ENCODE measurements at places on chromosomes 2 and 18.

DNA sequence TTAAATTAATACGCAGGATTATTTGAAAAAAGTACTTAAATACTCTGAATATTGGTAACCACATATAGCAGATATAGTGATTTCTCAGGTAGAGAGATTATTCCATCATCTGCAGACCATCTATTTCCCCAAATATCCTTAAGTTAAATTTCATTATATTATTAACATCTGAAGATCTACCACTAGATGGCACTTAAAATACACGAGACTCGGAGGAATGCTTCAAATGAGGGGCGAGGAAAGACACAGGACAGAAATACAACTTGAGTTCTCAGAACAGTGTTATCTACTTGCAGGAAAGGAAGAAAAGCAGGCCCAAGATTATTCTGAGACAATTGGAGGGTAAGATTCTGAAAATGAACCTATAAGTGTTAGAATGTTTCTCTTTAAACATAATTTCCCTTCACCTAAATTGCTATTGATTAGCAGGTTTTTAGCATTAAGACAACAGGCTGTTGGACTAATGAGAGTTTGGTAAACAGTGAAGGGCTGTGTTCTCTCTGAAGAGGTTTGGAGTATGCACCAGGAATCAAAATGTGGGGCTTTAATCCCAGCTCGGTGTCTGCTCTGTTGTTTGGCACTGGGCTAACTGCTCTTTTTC, 76.9 kb upstream of the GCFC2 start:
- peak; percentile 77 for DNase-seq

- no peak for DNase-seq
Measured at GRCh38 chr2:23449831-23450331, 64.9 kb downstream of the KLHL29 start.

DNA sequence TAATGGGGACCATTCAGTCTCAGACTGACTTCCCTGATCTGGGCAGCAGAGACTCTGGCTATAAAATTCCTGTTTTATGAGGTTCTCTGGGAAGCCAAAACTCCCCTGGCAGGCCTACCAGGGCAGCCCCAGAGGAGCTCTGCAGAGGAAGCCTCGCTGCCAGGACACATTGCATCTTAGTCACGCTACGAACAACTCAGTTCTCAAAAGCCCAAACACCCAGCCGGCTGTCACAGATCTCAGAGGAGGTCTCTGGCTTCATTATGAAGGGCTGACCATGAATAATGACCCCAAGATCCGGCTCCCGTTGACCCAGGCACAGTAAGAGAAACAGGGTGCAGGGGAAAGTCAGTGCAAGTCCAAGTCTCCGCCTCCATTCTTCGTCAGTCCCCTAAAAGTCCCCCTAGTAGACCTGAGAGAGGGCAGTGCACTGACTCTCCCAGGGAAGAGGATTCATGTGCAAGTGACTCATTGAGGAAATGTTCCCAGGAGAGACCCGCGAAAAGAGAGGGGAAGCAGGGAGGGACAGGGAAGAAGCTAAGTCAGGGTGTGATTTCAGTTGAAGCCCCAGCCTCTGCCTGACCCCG, 212.3 kb downstream of the CYP26B1 start:
- DNase-seq = no peak

DNA sequence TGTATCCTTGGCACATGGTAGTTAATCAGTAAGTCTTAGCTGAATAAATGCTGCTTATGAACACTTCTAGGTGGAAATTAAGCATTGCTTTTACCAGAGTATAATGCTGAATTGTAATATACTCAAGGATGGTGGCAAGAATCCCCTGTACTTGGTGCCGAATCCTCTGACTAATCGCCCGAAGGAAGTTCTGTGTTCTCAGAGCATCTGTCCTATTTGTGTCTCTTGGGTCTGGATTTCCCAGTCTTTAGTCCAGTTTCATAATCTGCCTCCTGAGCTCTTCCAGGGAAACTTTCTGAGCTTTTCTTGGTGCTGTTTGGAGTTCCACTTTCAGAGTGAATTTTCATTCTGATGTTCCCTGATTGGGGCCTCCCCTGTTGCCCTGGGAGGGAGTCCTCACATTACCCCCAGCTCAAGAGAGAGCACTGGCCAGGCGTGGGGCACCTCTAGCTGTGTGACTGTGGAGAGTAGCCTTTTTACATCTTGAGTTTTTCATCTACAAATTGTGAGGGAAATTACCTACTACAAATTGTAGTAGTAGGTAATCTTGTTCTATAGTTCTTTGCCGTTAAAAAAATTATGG, 144.9 kb downstream of the LTBP1 start:
- no peak for DNase-seq

DNA sequence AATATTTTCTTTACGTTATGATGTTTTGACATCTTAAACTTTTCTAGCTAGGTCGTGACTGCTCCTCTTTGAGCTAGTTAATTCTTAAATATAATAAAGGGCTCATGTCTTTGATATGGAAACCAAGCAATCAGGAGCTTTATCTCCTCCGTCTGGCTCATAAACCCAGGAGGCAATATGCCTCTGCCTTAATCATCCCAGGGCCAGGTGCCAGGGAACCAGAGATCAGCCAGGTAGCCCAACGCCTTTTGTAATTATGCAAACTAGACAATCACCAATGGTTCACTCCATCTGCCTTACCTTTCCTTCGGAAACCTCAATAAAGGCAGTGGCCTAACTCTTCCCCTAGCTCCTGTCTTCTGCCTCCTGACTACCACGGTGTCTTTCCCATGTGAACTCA, 213.7 kb downstream of the KCNJ3 start:
- DNase-seq = no peak

DNA sequence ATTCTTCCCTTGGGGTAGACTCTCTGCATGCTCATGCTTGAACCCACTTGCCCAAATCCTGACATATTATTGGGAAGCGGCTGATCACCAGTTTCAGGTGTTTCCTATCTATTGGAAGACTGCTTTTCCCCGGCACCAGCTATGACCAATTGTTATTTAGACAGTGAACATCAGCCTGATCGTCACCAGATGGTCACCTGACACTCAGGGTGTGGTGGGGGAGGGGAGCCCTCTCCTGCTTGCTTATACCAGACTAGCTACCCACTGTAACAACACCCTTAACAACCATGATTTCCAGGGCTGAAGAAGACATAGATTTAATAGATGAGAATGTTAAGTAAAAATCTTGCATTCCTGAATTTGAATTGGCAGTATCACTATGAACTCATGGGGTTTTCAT, 44.3 kb downstream of the RBM43 start:
- no peak for DNase-seq

GRCh38 chr2:59463426-59463825, 1090.0 kb downstream of the BCL11A start:
- DNase-seq = no peak

DNA sequence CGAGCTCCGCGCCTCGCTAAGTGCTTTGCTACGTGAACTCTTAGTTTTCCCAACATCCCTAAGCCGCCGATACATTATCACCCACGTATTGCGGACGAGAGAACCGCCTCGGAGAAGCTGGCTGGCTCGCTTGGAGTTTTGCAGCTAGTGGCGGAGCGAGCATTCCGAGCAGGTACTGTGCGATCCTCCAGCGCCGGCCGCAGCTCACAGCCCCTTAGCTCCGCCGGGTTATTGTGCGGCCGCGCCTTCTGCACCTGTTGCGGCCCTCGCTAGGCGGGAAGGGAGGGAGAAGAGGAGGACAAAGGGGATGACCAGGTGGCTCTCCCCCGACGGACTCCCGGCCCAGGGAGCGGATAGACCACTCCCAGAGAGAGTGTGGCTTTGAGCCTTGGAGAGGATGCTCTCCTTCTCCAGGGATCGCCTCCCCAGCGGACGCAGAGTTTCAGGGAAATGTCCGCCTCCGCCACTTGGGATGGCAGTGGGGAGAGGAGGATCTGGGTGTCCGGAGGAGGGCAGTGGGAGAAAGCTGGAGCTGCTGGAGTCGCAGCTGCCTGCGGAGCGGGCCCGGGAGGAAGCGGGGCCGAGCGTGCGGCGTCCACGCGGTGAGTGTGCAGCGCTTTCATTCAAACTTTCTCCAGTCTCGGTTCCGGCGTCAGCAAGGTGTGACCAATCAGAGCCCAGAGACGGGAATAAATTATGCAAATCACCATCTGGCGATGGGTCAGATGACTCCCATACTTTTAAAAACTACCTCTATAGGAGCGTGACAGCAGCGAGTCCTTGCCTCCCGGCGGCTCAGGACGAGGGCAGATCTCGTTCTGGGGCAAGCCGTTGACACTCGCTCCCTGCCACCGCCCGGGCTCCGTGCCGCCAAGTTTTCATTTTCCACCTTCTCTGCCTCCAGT, at the start of gene LIPG:
LIPG (plus strand) TSS at position 769 of the 905 bp plus-strand sequence. CDS start 252 bp downstream, outside the sequence.
- DNase-seq = peak; percentile 83

DNA sequence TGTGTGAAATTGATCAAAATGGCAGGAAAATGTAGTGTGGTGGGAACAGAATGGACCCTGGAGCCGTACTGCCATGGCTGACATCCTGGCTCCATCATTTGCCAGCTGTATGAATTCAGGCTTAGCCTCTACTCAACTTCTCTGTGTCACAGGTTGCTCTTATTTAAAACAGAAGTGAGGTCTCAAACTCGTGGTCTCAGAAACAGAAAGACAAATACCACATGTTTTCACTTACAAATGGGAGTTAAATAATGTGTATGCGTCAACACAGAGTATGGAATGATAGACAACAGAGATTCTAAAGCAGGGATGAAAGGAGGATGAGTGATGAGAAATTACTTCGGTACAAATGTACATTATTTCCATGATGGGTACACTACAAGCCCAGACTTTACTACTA, 227.4 kb downstream of the DCC start:
- DNase-seq = no peak

GRCh38 chr18:70029163-70029562, 81.5 kb upstream of the CD226 start:
- DNase-seq = no peak

GRCh38 chr2:16666449-16666801, 791 bp upstream of the CYRIA start:
- DNase-seq = peak; percentile 88

GRCh38 chr2:17517481-17518211, 594 bp downstream of the RAD51AP2 start:
- DNase-seq = no peak

DNA sequence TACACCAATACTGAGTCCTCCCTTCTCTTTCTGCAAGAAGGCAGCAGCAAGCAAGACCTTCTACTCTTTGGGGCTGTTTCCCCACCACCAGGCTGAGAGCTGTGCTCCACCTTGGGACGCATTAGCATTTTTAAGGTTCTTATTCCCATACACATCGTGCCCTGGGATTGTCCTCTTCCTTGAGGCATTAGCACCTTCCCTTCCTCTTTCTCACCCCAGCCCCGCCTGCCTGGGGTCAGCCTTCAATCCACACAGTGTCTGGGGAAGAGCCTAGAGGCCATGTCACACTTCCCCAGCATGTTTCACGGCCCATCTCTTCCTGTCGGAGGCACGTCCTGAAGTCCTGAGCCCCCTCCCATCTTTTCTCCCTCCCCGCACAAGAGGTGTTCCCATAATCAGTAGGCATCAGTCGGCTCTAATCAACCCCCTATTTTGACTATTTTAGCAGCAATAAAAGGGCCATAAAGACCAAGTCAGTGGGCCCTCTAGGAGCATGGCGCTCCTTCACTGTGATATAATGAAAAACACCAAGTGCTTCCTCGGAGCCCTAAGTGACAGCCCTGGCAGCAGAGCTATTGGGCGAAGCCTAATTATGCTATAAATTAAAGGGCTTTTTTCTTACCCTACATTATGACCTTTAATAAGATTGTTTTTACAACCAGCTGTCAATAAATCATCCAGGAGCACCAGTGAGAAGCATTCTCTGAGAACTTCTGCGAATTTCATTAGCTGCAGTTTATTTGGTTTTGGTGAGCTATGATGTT, 55.0 kb upstream of the PKDCC start:
- peak; percentile 83 for DNase-seq

- no peak for DNase-seq
Measured at GRCh38 chr18:23884681-23885375, 129.7 kb upstream of the TTC39C start.

GRCh38 chr2:18987592-18988073, 370.8 kb downstream of the OSR1 start:
- DNase-seq = peak; percentile 72

DNA sequence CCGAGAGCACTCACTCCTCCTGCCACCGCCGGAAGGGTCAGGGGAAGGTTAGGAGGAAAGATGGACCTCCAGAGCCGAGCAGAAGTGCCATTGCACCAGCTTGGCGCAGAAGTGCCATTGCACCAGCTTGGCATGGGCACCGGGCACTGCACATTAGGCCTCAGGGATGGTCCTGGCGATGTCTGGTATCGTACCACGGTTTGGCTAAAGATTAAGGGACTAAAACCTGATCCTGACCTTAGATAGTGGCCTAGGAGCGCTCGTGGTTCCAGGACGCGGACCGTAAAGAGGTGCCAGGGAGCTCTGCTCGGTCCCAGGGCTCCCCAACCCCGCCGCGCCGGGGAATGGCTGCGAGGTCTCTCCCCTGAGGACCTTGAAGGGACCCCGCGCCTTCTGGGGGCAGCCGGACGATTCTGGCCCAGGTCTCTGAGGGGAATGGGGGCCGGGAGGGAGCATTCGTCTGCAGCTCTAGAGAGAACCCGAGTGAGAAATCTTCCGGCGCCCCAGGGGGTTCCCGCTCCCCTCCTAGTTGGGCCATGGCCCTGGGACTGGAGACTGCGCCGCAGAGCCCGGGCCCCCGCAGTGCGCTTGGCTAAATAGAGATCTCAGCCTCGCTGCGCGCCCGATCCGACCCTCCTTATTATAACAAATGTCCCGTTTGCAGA, 1.8 kb downstream of the PAX8 start:
- peak; percentile 36 for DNase-seq
